WTC11 (cell line): ENCODE measurements at places on chromosomes 2 and 18.

GRCh38 chr2:158966312-158966711 is 2.1 kb upstream of the TANC1 start:
- DNase-seq, result no peak

- no peak for DNase-seq
These were observed 22.7 kb upstream of the ACTG2 start for GRCh38 chr2:73870084-73870483.

DNA sequence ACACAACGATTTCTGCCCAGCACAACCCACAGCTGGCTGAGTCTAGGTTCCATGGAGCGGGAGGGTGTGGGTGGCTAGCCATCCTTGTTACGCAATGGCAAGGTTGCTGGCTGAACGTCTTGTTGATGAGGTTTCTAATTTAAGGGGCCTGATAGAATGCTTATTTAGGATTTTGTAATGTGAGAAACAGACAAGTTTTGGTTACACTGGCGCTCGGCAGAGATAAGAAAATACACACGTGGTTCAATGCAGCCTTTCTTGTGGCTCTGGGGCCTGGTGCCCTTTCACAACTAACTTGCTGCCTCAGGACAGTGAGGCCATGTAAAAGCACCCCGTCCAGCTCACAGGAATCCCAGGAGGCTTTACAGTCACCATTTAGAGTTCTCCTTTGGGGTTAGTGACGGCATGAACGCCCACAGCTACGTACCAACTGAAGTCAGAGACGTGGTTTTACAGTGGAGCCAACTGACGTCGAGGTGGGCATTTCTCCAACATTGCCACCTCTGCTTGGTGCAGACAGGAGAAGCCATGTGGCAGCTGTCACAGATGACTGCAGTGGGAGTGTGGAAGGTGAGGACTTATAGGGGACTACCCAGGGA is 29.7 kb upstream of the PIEZO2 start:
- DNase-seq, result no peak

DNA sequence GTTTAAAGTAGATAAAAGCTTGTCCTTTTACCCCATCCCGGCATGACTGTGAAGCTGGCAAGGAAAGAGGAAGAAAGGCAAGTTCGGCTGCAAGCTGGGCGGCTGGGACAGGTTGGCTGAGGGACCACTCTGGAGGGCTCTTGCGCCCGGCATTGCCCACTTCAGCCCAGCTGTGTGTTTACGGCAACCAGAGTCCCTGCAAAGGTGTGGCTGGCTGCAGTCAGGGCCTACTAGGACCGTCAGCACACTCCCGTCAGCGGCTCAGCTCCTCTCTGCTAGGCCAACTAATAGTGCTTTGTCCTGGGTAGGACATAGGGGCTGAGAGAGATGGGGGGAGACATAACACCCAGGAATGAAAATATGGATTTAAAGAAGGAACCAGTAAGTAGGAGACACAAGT is 11.7 kb upstream of the SAP130 start:
- DNase-seq, result no peak

GRCh38 chr2:10165282-10165681 is 42.7 kb downstream of the RRM2 start:
- no peak for DNase-seq

GRCh38 chr18:8910843-8911242 is 191.7 kb upstream of the NDUFV2 start:
- DNase-seq, result no peak

- no peak for DNase-seq
These were observed 634.6 kb downstream of the ADCYAP1 start for GRCh38 chr18:1539276-1539675.

- DNase-seq, result no peak
These were observed 298.9 kb upstream of the TRIB2 start for GRCh38 chr2:12417786-12418185.

GRCh38 chr2:149594411-149594810 is 6.8 kb upstream of the MMADHC start:
- no peak for DNase-seq

DNA sequence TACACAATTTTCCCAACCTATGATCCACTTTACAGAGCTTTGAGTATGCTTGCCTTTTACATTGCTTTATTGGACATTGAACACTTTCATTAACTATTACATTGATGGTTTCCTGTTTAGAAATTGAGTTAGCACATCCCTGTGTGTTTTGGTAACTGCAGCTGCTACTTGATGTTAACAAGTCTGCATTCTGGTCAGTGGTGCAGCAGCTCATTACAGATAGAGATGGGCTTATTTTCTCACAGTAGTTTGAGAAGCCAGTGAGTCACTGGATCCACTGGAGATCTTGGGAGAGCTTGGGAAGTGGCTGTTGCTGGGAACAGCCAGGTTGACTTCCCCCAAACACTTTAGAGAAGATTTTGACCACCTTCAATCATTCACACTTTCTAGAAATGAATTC is 150.5 kb downstream of the ARHGAP15 start:
- DNase-seq, result no peak

DNA sequence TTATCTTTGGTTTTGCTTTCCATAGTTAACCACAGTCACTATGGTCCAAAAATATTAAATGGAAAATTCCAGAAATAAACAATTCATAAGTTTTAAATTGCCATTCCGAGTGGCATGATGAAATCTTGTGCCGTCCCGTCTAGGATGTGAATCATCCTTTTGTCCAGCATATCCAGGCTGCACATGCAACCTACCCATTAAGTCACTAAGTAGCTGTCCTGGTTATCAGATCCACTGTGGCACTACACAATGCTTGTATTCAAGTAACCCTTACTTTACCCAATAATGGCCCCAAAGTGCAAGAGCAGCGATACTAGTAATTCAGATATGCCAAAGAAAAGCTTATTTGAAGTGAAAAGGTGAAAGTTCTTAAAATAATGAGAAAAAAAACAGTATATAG is 10.7 kb downstream of the USP34 start:
- no peak for DNase-seq

DNA sequence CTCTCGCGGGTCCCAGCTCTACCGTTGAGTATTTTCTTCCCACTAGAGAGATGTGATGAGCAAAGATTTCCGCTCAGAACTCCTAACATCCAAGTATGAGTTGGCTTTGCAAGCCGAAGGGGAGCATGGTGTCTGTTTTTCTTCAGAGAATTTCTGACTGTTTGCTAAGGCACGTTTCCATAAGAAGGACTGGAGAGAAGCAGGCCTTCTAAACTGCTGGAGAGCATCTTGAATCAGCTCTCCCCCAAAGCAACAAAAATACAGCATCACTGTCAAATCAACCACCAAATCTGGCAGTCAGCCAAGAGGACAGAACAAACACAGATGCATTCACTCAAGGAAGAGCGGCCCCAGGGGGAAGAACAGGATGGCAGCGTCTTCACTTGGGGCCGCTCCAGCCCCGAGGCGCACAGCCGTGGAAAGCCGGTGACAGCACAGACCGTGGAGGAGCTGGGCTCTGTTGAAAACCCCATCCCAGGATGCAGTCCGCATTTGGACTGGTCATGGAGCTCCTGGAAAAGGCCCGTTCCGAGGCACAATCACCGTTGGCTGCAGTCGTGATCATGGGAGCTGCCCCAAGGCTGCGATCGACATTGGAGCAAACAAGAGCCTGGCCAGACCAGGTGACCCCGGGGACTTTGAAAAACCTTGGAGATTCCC is 101.4 kb downstream of the NFATC1 start:
- no peak for DNase-seq

- no peak for DNase-seq
These were observed 131.6 kb downstream of the CABLES1 start for GRCh38 chr18:23266717-23267446.

DNA sequence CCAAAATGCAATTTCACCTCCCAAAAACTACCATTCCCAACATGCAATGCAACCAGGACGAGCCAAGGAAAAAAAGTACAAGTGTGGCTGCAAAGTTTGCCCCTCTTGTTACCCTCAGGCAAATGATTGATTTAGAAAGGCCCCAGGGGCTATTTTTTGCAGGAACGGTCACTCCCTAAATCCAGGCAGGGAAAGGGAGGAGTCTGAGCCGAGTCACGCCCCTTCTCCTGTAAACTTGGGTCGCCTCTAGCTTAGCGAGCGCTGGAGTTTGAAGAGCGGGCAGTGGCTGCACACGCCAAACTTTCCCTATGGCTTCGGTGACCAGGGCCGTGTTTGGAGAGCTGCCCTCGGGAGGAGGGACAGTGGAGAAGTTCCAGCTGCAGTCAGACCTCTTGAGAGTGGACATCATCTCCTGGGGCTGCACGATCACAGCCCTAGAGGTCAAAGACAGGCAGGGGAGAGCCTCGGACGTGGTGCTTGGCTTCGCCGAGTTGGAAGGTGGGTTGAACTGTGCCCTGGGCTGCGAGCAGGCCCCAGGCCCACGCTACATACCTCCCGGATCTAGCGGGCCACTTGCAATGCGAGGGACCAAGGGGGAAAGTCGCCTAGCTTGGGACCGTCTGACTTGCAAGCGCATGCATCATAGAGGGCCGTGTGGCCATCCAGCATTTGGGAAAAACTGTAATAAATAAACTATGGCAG is at the start of gene GALM:
Gene GALM, plus strand, starts transcription at position 261 of the 702 bp plus-strand sequence. Its CDS starts 48 bp downstream, at position 309.
- DNase-seq, result peak; percentile 87

GRCh38 chr2:227914362-227914761 is 42.9 kb downstream of the DAW1 start:
- no peak for DNase-seq

- peak; percentile 70 for DNase-seq
These were observed 142.9 kb upstream of the FIGN start for GRCh38 chr2:163878718-163879117.

- DNase-seq, result no peak
These were observed 28.8 kb downstream of the APCDD1 start for GRCh38 chr18:10482985-10483949.

- peak; percentile 76 for DNase-seq
These were observed 8.8 kb downstream of the SIX2 start for GRCh38 chr2:45000341-45000901.

DNA sequence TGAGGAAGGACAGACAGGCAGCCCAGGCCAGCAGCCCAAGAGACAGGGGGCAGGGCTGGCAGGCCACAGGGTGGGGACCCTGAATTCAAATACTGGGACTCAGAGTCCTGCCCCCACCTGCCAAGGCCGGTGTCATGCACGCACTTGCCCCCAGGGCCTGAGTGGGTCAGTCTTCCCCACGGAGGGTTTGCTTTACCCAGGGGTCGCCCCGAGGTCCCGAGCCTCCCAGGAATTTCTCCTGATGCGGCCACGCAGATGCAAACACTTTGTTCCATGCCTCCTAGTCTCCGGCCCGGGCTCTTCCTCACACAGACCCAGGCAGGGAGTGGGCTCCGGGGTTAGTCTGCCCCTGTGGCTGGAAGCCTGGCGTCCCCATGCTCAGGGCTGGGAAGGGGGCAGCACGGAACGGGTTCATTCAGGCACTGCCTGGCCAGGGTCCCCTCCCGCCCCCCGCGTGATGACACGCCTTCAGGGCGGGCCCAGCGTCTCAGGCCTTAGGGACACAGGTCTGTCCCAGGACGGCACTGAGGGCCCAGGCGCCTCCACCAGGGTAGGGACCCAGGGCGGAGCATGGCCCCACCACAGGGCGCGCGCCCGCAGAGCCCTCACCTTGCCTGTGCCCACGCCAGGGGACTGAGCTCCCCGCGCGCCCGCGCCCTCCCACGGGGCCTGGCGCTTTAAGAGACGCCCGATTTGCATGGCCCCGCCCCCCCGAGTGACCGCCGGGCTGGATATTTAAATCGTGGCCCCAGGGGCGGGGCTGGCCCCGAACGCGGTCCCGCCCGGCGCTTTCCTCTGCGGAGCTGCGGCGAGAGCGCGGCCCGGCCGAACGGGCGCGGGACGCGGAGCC is at the start of gene SNED1:
Gene SNED1, plus strand, starts transcription at position 763 of the 850 bp plus-strand sequence. CDS start 220 bp downstream, outside the sequence.
- DNase-seq, result peak; percentile 88

DNA sequence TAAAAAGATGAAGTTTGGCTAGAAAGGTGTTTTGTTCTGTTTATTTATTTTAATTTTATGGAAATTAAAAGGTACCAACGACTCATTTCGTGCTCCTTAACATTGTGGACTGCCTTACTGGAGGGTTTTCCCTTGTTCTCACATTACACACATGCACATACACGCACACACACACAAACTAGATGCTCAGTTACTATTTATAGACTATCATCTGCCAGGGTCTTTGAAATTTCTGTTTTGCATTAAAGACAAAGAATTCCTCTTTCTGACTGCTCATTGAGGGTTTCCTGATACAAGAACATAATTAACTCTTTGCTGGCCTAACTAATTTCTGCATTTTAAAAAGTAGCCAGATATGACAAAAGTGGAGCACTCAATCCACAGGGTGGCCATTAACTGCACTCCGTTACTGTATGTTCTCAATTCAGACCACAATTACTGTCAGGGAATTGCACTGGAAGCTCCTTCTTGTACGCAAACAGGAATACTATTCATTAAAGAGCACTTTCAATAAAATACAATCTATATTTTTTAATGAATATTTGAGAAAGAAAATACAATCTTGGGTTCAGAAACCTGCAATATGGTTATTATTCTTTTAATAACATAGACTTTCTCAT is 366.9 kb upstream of the GALNT5 start:
- DNase-seq, result no peak

- DNase-seq, result no peak
These were observed 95.8 kb upstream of the RGPD4 start for GRCh38 chr2:107730898-107731297.

GRCh38 chr2:42827647-42828486 is 35.5 kb upstream of the HAAO start:
- peak; percentile 94 for DNase-seq

DNA sequence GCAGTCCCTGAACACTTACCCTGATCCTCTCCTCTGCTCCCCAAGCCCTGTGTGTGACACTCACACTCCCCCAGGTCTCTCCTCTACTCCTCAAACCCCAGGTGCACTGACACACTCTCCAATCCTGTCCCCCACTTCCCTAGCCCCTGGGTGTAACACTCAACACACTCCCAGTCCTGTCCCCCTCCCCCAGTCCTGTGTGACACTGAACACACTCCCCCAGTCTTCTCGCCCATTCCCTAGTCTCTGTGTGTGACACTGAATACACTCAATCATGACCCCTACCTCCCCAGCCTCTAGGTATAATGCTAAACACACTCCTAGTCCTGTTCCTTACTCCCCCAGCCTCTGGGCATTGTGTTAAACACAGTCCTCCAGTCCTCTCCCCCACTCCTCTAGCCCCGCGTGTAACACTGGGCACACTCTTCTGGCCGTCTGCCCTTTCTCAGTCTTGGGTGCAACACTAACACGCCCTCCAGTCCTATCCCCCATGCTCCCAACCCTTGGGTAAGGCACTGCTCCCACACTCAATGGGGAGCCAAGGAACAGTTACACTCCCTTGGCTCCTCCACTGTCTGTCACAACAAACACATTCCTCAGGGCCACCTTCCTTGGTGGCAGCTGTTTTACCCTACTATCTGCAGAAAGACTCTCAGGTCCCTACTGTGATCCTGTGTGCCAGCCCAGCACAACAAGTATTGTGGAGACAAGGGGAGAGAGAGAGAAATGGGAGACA is 82.5 kb upstream of the PKDCC start:
- no peak for DNase-seq
